ENCODE measurements at places on chromosomes 6 and 20. TPM values are rescaled to one million over a fixed set of nuclear protein-coding genes. Genes with fewer than 3 reads are reported as not detected.

GRCh38 chr6:131348572-131348971 is 213.3 kb downstream of the AKAP7 start:
- DNase-seq = no peak

DNA sequence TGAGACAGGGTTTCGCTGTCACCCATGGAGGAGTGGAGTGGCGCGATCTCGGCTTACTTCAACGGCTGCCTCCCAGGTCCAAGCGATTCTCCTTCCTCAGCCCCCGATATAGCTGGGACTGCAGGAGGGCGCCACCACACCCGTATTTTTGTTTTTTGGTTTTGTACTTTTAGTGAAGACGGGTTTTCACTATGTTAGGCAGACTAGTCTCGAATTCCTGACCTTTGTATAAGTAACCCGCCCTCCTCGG is 115.4 kb upstream of the BTN3A2 start:
- DNase-seq = no peak

DNA sequence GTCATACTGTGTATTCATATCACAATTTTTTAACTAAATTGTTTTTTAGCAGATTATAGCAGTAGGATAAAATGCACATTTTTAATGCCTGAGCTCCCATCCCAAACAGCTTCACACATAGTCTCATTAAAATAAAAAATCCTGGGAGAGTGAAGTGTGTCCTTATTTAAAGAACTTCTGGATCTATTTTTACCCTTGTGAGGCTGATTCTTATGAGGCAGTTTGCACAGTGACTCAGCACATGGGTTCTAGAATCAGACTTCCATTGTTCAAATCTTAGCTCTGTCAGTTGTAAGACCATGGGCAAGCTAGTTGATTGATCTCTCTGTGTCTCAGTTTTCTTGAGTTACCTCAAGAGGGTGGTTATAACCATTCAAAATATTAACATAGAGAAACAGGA is 72.3 kb downstream of the MACROD2 start:
- no peak for DNase-seq

DNA sequence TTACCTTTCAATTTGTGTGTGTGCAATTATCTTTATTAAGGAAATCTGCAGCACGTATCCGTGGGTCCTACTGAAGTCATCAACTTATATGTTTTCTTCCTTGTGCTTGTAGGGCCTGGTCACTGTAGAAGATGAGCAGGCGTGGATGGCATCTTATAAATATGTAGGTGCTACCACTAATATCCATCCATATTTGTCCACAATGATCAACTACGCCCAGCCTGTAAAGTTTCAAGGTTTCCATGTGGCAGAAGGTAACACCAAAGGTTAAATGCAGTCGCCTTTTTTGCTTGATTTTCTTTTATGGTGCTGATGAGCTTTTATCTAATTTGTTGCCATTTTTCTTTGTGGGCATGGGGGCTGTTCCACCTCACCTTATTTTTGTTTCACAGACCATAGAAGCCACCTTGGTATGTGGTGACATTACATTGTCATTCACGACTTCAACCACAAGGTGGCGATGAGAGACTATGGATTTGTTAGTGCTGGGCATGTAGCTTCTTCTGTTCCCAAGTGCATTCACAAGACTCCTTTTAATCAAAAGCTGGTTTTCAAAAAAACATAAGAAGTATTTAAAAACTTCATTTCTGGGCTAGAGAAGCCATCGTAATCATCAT is 106.5 kb upstream of the LAMP5 start:
- peak; percentile 65 for DNase-seq

- no peak for DNase-seq
These were observed 3.5 kb upstream of the HTR1B start for GRCh38 chr6:77466451-77467437.

GRCh38 chr20:23520185-23520584 is 29.3 kb downstream of the CST8 start:
- no peak for DNase-seq

DNA sequence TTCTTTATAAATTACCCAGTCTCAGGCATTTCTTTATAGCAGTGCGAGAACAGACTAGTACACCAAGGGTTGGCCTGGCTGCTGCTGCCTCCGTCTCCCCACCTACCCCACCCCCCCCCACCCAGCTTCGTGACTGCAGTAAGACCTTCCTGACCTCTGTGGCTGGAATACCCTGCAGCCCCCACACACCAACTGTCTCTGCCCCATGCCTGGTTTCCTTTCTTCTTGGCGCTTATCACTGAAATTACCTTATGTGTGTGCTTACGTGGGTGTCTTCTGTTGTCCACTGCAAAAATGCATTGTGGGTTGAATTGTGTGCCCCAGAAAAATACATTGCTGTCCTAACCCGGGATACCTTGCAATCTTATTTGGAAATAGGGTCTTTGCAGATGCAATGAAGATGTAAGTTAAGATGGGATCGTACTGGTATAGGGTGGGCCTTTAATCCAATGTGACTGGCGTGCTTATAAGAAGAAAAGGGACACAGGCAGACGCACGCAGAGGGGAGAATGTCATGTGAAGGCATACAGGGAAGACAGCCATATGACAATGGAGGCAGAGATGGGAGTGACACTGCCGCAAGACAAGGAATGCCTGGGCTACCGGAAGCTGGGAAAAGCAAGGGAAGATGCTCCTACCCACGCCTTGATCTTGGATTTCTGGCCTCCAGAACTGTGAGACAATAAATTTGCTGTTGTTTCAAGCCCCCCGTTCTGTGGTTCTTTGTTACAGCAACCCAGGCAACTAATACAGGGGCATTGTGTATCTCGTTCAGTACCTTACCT is 15.4 kb downstream of the SYNJ2 start:
- no peak for DNase-seq

- DNase-seq = no peak
These were observed 19.3 kb downstream of the ACSS1 start for GRCh38 chr20:25038591-25039015.

MOG gene
- polyA plus RNA-seq = not detected

BANF2 gene
- polyA plus RNA-seq = not detected

DNA sequence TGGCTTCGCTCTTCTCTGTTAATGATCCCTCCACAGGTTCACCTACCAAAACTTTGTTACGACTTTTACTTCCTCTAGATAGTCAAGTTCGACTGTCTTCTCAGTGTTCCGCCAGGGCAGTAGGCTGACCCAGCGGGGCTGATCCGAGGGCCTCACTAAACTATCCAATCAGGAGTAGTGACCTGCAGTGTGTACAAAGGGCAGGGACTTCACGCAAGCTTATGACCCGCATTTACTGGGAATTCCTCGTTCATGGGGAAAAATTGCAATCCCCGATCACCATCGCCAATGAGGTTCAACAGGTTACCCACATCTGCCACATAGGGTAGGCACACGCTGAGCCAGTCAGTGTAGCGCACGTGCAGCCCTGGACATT is 771.4 kb upstream of the DEFB115 start:
- DNase-seq = no peak

Measured in CD14-positive monocyte (primary cell).